Stimulated activated CD4-positive, alpha-beta T cell treated with anti-CD3 and anti-CD28 coated beads, Interleukin-4, amount 100 ng/mL, for 1 hour (primary cell): ENCODE measurements at places on chromosomes 1 and 21.

DNA sequence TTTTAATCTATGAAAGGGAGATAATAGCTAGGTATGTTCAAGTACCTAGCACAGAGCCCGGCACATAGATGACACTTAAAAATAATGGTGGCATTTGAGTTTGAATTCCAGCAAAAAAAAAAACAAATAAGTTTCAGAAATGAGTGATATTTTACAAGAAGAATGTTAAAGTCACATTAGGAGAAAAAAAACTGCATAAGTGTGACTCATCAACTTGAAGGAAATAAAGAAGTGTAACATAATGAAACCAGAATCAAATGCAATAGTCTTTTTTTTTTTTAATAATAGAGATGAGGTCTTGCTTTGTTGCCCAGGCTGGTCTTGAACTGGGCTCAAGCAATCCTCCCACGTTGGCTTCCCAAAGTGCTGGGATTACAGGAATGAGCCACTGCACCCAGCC is 17.1 kb downstream of the DNASE2B start:
- DNase-seq: no peak

DNA sequence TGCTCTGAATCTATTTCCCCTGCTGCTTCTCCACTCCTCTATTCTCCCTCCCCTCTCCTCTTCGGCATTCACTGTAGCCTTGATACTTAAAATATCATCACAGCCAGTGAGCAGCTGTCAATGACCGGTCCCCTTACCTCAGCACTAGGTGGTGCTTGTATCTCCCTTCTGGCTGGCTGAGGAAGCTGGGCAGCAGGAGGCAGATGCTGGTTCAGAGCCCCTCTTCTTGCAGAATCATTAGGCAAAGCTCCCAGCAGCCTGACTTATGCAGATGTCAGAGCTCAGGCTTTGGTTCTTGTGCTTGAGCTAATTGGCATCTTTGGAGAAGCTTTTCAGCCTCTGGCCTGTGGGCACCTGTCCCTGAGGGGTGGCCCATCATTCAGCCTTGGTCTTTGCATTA is 31.9 kb upstream of the KCNA2 start:
- no peak for DNase-seq

GRCh38 chr1:223077247-223077833 is 65.7 kb downstream of the TLR5 start:
- no peak for DNase-seq

GRCh38 chr21:31161157-31161556 is 122.9 kb upstream of the KRTAP19-8 start:
- DNase-seq: peak; percentile 31

DNA sequence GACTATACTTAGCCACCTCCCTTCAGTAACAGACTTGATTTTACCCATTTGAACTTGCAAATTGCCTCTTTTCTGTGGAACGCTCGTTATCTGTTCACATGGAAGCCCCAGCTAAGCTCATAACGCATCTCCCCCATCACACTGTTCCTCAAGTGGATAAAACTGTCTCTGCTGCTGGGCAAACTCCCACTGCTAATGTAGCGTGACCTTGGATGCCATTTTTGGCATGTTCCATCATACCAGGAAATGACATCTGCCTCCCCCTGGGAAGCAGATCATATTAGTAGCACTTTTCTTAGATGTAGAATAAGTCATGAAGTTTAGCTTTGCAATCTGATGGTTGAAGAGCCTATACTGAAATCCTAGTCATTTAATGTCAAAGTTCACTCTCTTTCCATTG is 528.7 kb upstream of the PLXNA2 start:
- no peak for DNase-seq

DNA sequence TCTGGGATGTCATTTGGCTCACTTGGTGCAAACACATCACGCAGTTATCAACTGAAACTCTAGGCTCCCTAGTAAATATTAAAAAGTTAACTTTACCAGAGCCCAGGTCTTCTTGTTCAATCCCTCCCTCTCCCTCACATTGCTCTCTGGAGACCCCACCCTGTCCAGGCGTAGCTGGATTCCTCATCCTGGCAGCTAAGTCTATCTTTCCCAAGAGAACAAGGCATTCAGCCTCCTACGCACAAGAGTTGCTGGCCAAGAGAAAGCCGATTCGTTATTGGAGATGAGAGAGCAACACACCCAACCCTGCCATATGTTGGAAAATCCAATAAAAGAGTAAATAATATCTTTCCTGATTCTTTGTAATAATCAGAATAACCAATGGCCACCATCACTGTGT is 117.9 kb downstream of the SLC30A10 start:
- no peak for DNase-seq

- DNase-seq: no peak
Measured at GRCh38 chr1:213387380-213388015, 336.5 kb downstream of the RPS6KC1 start.

GRCh38 chr1:183604038-183604808 is 14.0 kb upstream of the NCF2 start:
- DNase-seq: no peak

GRCh38 chr1:224333309-224333926 is 3.4 kb upstream of the NVL start:
- DNase-seq: no peak

- no peak for DNase-seq
Measured at GRCh38 chr1:2277741-2278488, 49.8 kb downstream of the SKI start.

GRCh38 chr21:33419538-33420123 is 16.4 kb downstream of the IFNGR2 start:
- no peak for DNase-seq

DNA sequence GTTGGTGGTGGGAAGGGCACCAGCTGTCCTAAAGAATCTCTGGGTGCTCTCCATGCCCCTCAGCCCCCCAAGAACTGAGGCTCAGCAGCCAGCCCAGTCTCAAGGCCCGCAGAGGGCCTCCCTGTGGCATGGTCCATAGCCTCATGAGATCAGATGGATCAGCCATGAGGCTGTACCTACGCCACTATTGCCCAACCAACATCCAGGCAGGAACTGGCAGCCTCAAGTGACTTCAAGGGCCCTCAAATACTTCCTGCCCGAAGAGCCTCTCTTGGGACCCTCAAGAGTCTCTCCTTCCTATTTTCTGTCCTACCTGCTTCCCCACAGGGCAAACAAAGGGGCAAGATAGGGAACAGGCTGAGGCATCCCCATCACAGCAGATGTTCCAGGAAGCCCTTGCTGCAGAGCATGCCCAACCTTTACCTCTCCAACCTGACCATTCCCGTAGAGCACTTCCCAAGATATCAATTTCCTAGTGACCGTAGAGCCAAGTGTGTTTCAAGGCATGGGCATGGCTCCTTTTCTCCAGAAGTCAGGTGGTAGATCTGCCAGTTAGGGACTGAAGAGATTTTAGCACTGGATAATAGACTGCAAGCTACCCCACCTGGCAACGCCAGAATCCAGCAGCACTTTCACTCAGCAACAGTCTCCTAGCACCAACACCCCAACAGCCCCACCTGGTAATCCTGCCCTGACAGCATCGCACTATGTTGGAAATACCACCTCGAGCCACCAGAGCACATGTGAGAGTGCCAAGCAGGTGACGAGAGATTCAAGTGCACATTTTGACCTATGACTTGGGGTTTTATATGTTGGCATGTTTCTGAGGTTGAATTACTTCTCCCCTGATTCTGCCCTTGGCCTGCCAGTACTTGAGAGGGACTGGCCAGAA is 13.7 kb upstream of the MFSD2A start:
- DNase-seq: no peak

DNA sequence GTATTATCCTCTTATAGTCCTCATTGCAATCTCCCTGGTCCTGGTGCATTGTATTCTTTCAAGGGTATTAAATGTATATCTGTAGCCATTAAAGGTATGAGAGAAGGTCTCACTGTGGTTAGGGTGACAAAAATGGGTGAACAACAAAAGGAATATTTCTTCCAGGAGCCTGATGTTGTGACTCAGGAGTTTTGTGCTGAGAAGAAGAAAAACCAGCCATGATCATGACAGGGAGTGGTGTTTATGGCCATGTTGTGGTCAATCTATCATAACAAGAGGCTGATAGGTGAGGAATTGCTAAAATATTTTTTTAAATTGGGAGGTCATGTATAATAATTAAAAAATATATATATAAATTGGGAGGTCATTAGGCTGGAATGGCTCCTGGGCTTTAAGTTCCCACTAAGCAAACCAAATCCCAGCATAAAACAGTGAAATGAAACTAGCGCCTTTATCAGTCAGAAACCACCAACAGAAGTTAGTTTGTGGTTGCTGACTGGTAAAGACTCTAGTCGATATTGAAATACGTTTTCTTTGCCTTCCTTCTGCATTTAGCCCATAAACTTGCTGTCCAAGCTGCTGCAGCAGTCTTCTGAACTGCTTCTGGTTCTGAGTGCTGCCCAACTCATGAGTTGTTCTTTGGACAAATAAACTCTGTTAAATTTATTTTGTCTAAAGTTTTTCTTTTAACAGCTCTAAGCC is 60.3 kb downstream of the TBX19 start:
- DNase-seq: no peak

- DNase-seq: no peak
Measured at GRCh38 chr1:9594471-9595155, 5.9 kb downstream of the TMEM201 start.

GRCh38 chr1:195876792-195877191 is 731.4 kb downstream of the KCNT2 start:
- no peak for DNase-seq

DNA sequence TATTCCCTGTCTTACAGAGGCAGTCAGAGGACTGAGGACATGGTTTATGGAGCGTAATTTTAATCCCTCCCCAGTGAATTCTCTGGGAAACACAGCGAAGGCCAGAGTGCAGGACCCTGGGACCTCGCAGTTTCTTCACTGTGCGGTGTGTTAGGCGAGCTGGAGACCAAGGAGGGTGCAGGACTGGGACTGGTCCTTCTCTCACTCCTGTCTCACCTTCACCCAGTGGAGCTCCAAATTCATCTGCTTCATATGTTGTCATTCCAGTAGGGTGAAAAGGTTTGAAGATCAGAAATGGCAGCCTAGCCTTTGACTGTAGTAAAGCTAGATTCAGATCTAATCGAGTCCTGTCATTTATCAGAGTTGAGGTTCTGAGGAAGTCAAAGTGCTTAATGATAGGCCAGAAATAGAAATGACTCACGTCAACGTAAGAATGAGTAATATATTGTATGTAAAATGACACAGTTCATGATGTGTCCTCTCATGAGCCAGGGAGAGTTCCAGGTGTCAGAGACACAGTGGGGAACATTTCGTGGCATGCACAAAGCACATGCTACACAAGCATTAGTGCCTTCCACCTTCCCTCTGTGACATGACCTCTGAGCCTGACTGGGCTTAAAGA is 647.5 kb downstream of the SMYD3 start:
- no peak for DNase-seq

DNA sequence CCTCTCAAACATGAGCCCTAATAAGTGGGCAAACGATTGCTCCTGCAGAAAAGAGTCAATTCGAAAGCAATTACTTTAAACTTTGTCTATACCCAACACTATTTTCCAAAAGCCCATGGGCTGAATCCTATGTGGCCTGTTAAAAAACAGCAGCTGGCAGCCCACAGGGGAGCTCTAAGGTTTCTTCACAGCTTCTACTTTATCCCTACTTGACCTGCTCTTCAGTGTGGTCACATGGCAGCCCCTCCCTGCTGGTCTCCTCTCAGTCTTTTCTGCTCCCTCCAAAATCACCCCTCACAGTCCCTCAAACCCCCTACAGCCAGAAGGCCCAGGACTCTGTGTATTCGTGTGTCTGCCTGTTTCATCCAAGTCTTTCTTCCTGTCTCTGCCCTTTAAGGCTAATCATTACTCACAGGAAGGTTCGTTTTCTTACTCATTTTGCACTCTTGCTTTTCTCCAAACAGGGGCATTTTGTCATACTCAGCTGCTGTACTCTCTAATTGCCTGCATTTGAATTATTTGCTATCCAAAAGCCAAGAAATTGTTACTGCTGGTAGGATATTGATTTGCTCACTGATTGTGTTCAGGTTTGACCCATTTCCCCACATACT is 62.4 kb upstream of the FAM3B start:
- no peak for DNase-seq

DNA sequence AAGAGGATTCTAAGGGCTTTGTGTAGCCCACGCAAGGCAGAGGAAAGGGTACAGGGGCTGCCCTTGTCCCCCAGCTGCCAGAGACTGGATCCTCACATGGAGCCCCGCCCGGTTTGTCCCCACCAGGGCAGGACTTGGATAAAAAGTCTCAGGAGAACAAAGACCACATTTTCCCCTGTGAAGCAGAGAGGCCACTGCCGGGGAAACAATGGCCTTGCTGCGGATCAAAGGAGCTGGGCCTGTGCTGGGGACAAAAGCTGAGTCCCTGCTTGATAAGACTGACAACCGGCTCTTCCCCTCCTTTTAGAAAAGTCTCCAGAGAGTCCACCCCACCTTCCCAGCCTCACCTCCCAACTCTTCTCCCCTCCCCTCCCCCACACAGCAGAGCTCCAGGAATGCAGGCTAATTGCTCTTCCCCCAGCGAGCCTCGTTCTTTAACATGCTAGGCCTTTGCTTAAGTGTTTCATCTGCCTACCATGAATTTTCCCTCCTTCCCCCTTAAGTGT is 142.4 kb downstream of the PLPP3 start:
- DNase-seq: no peak

- no peak for DNase-seq
Measured at GRCh38 chr1:230299191-230300006, 126.7 kb downstream of the PGBD5 start.

DNA sequence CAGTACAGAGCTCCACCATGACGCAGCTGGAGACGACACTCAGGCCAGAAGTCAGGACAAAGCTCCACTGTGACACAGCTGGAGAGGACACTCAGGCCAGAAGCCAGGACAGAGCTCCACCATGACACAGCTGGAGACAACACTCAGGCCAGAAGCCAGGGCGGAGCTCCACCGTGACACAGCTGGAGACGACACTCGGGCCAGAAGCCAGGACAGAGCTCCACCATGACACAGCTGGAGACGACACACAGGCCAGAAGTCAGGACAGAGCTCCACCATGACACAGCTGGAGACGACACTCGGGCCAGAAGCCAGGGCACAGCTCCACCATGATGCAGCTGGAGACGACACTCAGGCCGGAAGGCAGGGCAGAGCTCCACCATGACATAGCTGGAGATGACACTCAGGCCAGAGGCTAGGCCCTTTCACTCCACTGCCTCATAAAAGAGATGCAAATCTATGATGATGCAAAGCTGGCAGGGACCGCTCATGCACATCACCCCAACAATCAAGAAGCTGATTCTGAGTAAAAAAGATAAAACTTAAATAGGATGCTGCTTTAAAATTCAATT is 13.6 kb upstream of the OR2B11 start:
- DNase-seq: no peak

GRCh38 chr1:231817801-231818200 is 191.2 kb downstream of the DISC1 start:
- no peak for DNase-seq

DNA sequence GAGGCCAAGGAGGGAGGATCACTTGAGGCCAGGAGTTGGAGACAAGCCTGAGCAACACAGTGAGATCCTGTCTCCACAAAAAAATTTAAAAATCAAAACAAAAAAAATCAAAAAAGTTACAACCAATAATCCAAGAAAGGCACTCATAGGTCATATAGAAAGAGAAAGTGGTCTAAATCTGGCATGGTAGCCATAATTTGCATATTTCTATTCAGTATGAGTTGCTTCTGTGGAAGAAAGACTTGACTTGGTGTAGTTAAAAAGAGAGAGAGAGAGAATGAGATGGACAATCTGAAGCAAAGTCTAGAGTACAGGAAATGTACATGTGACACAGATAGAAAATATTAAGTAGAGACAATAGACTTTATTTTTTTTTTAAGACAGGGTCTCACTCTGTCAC is 22.5 kb downstream of the JMJD4 start:
- DNase-seq: no peak
